ENCODE measurements at places on chromosomes 6 and 20.
A peak's percentile ranks its signal among the peaks of the same experiment; 100 is the strongest.

DNA sequence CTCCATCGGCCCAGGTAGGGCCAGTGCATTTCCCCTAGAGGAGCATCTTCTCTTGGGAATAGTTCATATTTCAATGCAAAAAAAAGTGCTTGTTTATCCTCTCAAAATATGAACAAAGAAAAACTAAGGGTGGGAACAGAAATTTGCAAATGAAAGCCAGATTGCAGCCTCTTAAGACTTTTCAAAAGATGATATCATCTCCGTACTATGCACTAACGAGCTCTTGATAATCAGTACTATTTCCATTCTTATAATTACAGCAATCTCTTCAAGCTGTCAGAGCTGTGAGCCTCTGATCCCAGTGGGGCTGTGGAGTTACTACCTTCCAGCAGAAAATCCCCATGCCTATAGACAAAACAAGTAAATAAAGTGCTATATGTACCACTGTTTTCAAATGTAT, 77.1 kb downstream of the SOD2 start:
- no peak for DNase-seq

DNA sequence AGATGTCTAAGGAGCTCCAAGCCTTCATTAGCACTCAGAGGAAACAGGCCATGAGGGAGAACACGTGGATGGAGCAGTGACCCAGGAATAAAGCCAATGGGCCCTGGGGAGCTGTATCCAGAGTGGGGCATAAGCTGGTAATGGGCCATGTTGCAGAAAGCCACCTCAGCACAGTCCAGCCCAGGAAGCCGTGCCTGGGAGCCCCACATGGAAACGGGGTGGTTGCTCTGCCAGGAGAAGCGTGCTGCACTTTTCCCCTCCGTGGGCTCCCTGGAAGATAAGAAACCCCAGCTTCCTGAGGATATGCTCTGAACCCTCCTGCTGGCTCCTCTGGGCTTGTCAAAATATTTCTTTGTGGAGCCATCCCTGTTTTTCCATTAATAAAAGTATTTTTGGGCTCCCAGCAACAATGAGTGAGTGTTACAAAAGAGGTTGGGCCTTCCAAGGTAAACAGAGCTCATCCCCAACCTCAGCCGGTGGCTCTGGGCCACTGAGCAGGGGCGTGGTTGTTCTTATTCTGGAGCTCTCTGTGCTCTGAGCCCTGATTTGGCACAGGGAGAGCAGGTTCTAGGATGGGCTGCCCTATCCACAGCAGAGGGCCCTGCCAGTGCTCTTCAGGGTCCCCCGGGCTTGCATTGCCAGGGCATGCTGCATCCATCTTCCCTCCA, 31.2 kb upstream of the NFATC2 start:
- DNase-seq: peak; percentile 64

DNA sequence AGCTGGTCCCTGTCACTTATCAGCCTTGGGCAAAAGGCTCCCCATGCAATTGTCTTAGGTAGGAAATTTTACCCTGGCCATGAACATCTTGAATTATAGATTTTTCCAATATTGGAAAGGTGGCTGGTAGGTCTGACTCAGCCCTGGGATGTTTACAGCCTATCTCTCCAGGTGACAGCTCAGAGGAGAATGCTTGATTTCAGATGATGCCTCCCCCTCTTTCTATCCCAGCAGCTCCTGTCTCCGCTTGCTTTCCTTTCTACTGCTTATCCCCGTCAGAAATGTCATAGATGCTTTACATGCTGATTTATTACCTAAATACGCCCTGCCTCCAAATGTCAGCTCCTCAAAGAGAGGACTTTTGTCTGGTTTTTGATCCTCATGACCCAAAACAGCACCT, 109.6 kb downstream of the NFATC2 start:
- DNase-seq: no peak

DNA sequence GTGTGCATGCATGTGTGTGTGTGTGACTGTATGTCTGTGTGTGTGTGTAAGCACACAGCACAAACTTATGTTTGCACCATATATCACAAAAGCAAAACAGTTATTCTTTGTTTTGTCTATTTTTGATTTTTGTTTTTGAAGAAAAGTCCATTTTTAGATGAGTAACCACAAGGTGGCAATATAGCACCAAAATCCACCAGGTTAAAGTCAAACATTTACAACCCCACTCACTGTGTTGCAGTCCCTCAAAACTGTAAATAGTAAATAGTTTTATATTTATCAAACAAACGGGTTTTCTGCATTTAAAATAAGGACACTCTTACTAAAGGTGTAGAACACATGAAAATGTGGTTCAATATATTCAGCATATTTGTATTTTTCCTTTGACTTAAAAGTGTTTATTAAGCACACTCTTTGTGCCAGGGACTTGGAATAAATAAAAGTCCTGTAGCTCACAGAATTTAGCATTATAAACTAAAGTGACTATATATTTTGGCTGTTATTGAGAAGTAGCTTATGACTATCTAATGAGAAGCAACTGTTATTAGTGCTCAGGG, 118.5 kb downstream of the GFRAL start:
- DNase-seq: no peak

DNA sequence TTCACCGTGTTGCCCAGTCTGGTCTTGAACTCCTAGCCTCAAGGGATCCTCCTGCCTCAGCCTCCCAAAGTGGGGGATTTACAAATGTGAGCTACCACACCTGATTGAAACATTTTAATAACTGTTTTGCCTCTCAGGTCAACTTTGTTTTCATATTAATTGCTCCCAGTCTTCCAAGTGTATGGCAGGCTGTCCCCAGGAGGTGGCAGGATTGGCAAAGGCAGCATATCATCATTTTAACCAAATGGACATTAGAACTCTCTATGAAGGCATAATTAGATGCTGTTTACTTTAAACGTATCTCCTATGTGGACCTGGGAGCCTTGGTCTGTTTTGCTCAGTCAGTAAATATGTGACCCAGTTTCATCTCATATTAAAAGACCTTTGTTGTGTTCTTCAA, 59.2 kb upstream of the CSE1L start:
- DNase-seq: no peak

DNA sequence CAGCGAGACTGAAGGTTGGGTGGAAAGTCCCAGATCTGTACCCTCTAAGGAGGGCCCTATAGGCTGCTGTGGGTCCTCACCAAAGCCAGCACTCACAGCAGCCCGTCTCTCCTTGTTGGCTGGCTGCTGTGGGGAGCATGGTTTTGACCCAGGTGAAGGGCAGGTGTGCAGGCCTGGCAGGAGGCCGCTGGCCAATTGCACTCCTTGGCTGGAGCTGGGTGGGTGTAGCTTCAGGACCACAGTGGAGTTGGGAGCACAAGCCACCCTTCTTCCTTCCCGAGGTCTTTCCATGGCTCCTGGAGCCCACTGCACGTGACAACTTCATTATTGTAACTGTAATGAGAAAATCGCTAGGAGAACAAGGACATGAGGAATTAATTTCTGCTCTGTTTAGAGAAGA, 287.7 kb upstream of the FOXQ1 start:
- no peak for DNase-seq

- no peak for DNase-seq
Observed at GRCh38 chr6:24761193-24761835, 13.4 kb upstream of the GMNN start.

DNA sequence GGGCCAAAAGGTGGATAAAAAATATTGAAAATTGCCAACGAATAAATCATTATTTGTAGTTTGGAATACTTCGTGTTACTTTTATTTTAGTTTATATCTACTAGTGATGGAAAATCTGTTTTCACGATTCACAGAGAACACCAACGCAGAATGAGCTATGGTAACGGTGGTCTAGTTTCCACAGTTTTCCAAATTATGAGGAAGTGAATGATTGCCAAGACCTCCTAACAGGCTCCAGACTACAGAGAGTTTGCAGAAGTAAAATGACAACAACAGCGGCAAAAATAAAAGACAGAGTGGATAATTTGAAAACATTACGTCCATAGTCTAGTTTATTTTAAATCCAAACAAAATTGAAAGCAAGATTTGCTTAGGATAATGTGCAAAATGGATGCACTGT, 57.0 kb upstream of the AIG1 start:
- no peak for DNase-seq

GRCh38 chr6:88238065-88238464, 71.9 kb upstream of the CNR1 start:
- DNase-seq: no peak

DNA sequence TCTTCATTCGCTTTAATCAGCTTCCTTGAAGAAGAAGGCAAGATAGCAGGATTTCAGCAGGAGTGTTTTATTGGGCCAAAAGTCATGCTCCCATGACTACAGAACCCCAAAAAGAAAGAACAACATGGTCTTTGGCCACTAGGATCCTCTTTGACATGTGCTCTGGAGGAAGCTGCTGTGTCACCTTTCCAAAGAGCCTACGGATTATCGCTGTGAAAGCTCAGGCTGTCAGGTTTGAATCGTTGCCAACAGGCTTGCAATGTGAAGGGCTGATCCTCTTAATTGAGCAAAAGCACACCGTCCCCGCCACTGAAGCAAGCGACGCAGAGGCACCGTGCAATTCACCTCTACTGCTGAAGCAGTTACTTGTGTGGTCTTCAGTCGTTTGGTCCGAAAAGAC, 29.0 kb downstream of the MYLIP start:
- DNase-seq: peak; percentile 51

- no peak for DNase-seq
Observed at GRCh38 chr20:18359854-18360253, 71.5 kb downstream of the ZNF133 start.

All from right cardiac atrium (tissue), 5 donors.